T-helper 1 cell (primary cell): ENCODE measurements at places on chromosomes 5 and 9.

GRCh38 chr5:80592105-80592504 is 22.0 kb upstream of the ANKRD34B start:
- no peak for DNase-seq

- peak; percentile 3 for DNase-seq
These were observed 937 bp downstream of the TMOD1 start for GRCh38 chr9:97502222-97502983.

- no peak for DNase-seq
These were observed 21.4 kb downstream of the UGCG start for GRCh38 chr9:111917980-111918379.

DNA sequence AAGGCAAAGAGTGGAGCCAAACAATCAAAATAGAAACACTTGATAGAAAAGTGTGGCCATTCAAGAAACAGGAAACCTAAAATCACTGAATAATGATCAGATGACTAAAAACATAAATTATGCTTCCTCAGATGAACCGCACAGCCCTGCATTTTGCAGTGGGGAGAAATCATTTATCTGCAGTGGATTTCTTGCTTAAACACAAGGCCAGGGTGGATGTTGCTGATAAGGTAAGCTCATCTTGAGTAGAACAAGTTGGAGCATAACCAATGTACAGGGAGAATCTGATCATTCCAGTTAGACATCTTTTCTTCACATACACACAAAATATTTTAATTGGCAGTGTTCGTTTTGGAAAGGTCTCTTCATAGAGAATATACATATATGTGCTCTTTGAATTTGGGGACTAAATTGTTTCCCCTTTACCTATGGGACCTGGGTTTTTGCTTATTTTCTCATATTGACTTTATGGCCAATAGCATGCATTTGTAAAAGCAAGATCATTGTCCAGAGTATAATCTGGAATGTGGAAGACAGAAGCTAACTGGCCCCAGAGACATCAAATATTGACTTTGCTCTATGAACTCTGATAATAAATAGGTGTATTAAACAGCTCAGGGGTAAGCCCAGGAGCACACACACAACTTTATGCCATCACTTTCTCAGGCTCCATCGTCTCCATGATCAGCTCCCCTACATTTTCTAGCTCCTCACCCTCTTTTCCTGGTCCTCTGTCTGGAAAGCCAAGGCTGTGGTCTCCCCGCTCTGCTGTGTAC is 9.1 kb downstream of the ANKDD1B start:
- DNase-seq, result no peak

GRCh38 chr9:71218774-71219173 is 97.4 kb upstream of the TRPM3 start:
- DNase-seq, result no peak

GRCh38 chr5:127290019-127290945 is at the start of gene MEGF10:
Gene MEGF10 (plus strand): TSS chr5:127290796. CDS start chr5:127331309, 40,513 bp downstream.
- no peak for DNase-seq

DNA sequence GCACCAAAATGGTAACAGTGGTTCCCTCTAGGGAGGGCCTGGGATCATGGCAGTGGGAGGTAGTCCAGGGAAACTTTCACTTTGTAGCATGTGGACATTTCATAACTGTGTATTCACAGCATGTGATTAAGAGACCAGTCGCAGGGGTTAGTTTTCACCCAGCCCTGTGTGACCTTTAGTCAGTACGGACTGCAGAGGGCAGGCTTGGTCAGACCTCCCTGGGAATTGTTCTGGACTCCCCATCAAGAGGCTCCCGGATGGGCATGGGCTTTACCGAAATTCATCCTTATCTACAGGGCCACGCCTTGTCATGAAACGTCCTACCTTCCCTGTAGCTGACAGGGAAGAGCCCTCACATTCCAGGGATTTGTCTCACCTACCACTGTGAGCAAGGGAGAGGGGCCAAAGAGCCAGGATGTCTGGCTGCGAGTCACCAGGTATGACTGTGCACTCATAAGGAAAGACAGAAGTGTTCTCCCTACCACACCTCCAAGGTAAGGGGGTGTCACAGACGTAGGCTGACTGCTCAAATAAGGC is 19.9 kb downstream of the GPX3 start:
- DNase-seq, result no peak

DNA sequence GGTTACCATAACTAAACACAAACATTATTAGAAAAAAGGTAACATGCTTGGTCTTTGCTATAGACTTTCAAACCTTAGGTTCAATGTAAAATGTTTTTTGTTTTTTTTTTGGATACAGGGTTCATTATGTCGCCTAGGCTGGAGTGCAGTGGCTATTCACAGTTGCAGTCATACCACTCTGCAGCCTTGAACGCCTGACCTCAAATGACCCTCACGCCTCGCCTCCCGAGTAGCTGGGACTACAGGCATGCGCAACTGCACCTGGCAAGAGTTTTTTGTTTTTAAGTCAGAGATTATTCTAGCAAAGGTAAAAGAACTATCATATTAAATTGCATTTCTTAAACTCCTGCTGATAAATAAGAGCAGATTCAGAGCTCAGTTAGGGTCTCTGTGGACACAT is 55.1 kb upstream of the NR5A1 start:
- no peak for DNase-seq

DNA sequence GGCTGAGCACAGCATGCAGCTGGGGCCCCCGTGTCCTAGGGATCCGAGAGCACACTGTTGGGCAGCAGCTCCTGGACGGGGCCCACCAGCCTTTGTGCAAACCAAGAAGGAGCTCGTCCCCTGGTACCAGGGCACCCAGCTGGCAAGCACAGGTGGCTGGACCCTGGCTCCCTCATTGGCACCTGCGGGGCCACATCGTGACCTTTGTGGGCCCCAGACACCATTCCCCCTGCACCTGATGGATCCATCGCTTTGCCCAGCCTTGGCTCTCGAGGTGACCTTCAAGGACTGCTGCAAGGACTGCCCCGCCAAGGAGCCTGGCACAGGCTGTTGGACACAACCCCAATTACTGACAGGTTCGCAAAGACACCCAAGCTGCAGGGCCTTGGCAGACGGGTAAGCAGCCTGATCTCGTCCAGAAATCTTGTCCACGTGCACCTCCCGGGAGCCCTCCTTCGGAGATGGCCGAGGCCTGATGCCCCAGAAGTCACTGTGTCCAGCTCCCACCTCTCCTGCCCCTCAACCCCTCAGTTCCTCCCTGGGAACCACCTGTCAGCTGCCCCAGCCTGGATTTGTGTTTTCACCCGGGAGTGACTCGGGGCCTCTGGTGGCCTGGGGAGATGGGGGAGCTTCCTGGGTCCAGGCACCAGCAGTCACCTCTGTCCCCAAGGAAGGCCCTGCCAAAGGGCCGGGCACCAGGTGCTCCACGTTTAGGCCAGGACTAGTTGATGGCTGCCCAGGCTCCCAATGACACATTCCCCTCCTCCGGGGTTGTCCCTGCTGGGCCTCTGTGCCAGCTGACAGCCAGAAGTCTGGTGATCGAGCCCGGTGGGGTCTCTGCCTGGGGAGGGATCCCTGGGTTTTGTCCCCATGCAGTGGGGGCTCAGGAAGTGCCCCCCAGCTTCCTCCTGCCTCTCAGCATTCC is 137.1 kb upstream of the PPP1R26 start:
- no peak for DNase-seq

DNA sequence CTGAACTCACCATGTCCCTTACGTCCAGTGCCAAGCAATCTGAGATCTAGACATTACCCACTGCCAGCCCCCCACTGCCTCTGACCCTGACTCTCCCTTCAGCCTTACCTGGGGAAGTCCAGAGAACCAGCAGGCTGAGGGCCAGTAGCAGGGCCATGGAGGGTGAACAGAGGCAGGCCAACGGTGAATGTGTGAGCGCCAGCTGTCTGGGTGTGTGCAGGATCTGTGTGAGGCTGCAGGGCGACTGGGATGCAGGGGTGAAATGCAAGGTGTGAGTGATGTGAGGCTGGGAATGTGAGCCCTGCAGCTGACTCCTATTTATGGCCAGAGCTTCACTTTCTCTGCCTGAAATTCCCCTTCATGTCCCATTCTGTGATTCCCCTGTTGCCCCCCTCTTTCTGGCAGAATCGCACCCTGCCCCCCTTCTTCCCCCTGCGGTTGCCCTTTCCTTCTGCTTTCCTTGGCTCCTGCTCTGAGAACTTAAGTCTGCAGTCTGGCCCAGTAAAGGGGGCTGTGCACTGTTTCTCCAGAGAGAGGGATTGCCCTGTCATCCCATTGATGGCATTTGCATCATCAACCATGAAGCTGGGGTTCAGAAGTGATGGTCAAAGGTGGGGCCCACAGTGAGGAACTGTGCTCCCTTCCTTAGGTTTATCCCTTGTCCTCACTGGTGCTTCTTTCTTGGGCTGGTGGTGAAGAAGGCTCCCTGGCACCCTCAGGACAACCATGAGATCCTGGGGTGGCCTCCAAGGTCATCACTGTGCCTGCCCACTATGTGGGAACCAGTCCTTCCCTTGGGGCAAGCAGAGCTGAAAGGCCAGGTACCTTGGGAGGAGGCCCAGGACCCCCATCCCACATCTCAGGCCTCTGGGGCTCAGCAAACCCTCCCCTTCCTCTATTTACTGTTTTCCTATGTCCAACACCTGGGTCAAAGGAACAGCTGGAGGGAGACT is at the start of gene CCL19:
Gene CCL19 (minus strand): TSS at position 294 of the 953 bp plus-strand sequence. CDS start 137 bp downstream, at position 157.
- no peak for DNase-seq

DNA sequence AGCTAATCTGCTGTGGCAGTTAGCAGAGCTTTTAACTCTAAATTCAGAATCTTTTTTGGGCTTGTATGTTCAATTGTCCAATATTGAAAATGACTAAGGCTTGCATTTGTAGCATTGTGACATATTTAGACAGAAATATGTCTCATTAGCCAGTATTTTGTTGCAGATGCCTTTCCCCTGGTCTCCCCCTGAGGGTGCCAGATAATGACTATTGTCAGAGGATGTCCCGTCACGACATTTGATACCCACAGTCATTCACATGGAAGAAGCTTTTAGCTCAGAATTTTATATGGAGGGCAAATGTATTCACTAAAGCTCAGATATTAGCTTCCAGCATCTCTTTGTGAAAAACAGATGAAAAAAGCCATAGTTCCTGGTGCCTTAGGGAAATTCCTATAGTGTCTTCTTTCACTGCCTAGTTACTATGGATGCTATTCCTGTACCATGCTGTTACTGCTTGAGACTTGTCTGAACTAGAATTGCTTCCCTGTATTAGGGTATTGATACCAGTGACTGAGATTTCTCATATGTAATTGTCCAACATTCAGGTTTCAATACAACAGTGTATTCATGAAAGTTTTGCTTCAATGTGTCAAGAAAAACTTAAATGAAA is 96.2 kb downstream of the CCDC192 start:
- DNase-seq, result no peak

DNA sequence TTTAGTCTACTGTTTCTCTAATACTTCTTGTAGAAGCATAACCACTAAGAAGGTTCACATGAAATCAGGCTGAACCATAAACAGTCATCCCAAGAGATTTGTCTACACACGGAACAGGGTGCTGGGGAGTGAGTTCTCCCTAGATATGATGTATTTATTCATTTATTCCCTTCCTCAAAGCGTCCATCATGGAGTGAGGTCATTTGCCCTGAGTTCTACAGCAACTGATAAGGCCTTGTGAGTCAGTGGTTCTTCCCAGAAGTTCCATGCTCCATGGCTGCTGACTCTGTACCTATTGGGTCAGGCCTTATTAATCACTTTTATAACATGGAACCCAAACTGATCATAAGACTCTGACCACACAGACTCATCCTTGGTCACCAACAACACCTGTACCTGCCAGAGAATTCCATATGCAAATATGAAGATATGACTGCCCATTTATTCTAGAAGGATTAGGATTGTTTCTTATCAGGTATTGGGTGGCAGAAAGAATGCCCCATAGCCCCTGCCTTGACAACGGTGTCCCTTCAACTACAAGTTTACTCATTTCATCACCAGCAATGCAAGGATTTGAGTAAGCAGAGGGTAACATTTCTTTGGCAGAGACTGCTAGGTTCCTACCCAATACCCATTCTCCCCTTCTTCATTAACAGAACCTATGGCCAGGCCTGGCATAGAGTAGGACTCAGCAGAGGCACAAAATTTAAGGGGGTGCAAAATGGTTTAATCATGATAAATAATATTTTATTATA is 118.1 kb downstream of the LHFPL2 start:
- DNase-seq, result no peak

GRCh38 chr9:91734371-91734981 is 215.6 kb downstream of the ROR2 start:
- peak; percentile 18 for DNase-seq

DNA sequence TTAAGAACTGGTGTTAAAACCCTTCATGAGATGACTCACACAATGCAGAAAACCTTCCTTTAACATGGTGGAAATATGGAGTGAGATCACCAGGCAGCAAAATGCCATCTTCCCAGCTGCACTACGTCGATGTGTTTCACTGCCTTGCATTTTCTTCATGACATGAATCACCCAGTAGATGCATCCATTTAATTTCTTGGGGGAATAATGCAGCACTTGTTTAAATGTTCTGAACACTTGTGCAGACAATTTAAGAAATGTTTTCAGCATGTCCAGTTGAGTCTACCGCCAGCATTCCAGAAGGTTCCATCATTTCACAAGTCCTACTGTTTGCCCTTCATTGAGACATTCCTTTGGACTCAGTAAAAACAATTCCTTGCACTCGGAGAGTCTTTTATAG is 81.6 kb downstream of the ADAMTS16 start:
- no peak for DNase-seq

- DNase-seq, result no peak
These were observed 36.1 kb downstream of the NTNG2 start for GRCh38 chr9:132197856-132198550.

DNA sequence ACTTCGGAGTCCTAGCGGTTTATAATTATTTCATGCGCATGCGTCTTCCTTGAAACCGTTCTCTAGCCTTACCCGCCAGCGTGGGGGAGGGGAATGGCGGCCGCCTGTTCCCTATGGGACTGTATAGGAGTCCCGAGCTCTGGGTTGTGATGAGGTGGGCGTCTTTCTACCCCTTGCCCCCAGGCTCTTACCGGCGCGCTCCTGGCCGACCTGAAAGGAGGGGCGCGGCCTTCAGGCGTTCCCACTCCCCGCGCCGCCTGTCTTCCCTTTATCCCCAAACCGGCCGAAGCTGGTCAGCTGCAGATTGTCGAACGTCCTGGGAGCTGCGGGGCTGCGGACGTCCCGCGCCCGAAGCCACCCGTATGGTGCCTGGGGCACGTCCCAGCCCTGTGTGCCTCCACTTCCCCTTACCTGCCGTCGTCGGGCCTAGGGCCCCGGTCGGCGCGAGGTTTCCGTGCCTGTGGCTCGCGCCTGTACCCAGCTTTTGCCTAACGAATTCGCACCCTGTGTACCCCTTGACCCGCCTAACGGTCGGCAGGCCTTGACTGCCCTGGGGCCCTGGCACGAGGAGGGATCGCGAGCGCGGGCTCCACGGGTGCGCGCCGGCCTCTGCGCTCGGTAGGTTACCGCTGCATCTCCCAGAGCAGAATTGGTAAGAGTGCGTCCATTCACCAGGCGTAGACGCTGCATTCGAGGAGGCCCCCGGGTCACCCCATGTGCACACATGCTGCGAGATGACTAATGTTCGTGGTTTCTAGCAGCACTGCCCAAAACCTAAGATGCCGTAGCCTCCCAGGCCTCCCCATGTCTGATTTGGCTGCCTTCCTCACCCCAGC is 653 bp upstream of the HNRNPH1 start:
- no peak for DNase-seq

- DNase-seq, result no peak
These were observed 590.7 kb downstream of the RAB3C start for GRCh38 chr5:59173578-59173977.

- DNase-seq, result no peak
These were observed 358.0 kb downstream of the TAF11L14 start for GRCh38 chr5:17992291-17992690.

GRCh38 chr9:93916358-93916757 is 38.8 kb downstream of the BARX1 start:
- no peak for DNase-seq
